ENCODE measurements at places on chromosomes 7 and 10. TPM values are rescaled to one million over a fixed set of nuclear protein-coding genes. Genes with fewer than 3 reads are reported as not detected.

TTYH3 gene
- 34.7 TPM for total RNA-seq

TMEM120A gene
- 19.3 TPM for total RNA-seq

SLC26A5 gene
- total RNA-seq: not detected

ZNF736 gene
- total RNA-seq: 9.2 TPM

DPP6 gene
- total RNA-seq: not detected

GOLGA7B gene
- total RNA-seq: not detected

CFTR gene
- total RNA-seq: not detected

HOXA5 gene
- total RNA-seq: 7.4 TPM

AQP1 gene
- not detected for total RNA-seq

ALOX5 gene
- total RNA-seq: not detected

GARIN1A gene
- total RNA-seq: 2.3 TPM

FKBP6 gene
- not detected for total RNA-seq

PPP1R9A gene
- total RNA-seq: 6.3 TPM

SAMD9 gene
- total RNA-seq: 7.9 TPM

WNT8B gene
- not detected for total RNA-seq

AKR1D1 gene
- not detected for total RNA-seq

KIAA1549 gene
- 7.1 TPM for total RNA-seq

TWIST1 gene
- total RNA-seq: 16.1 TPM

TMEM248 gene
- 80.0 TPM for total RNA-seq

IFIT2 gene
- 0.58 TPM for total RNA-seq

PPA1 gene
- total RNA-seq: 221 TPM
